NCI-H187 treated with DMSO at 0.1 percent for 48 hours (cell line): ENCODE measurements at places on chromosomes 7 and 10.
A peak's percentile ranks its signal among the peaks of the same experiment; 100 is the strongest.

DNA sequence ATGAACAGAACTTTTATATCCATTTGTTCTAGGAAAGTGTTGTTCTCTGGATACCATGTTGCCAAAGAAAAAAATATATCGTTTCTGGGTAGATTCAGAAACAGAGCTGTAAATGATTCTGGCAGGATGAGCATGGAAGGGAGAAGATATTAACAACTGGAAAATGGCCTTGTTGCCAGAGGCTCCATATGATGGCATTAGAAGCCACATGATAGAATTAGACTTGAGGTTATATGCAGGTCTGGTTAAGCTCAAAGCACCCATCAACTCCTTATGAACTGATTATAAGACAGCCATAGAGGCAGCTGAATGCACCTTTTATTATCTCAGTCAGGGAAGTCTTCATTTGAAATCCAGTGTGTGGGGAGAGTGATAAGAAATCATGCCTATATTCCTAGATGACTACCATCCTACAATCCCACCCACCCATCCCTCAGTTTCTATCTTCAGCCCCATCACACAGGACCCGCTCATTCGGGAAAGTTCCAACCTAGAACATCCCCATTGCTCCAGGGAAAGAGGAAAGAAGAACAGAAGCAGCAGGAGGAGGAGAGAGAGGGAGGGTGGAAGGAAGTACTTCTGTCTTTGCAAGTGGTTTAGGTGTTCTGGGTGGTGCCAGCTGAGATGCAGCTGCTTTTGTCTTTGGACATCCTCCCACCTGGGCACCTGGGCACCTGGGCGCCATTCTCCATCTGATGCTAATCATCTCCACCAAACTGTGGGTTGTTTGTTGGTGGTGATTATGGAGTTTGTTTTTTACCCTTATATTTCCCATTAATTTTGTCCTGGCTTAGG is 25.5 kb upstream of the TRIL start:
- DNase-seq = no peak

GRCh38 chr10:124955243-124955642 is 13.3 kb downstream of the ZRANB1 start:
- no peak for DNase-seq

GRCh38 chr10:123145542-123146012 is 2.4 kb upstream of the HMX2 start:
- no peak for DNase-seq

GRCh38 chr7:44114586-44115310 is 8.6 kb downstream of the POLD2 start:
- DNase-seq = no peak

- DNase-seq = no peak
These were observed 457.9 kb upstream of the TPK1 start for GRCh38 chr7:145293754-145294153.

DNA sequence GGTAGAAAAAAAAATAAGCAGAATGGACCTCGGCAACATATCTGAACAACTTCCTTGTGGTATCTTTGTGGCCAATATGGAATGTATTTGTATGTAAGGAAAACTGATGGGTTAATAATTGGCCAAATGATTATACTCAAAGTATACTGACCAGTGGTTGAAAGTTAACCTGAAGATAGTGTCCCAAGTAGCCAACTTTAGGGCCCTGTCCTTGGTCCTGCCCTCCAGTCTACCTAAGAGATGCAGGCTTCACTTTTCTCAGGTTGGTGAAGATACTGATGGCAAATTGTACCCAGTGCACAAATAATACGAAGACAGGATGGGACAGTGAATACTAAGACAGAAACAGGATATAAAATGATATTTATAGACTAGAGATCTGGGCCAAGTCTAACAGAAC is 109.2 kb downstream of the SORCS3 start:
- DNase-seq = no peak

DNA sequence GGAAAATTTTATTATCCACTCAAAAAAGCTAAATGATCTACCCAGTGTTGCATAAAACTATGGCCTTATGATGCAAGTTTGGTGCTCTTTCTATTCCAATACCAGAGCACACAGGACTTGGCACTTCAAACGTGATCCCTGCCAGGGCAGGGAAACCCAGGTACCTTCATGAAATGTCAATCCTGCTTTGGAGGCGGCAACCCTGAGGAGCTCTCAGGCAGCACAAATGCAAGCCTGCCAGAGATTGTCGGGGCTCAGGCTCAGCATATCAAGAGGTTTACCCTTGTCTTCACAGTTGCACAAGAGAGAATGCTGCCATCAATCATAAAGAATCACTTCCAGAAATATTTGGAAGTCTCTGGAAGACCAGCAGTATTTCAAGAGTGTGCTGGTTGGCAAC is 151.5 kb downstream of the GLI3 start:
- DNase-seq = no peak

DNA sequence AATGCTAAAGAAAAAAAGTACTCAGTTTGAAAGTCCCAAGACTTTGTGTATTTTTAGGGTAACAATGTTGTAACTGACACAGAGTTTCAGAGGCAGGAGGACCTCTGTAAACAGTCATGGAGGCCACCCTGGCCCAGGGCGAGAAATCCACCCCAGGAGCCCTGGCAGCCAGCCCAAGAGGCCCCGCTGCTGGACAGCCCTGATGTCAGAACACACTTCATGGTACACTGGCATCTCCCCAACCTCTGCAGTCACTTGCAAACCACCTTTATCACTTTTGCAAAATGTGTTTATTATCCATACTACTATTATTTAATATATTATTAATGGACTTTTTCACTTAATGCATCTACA is 30.2 kb downstream of the C10orf143 start:
- no peak for DNase-seq

GRCh38 chr10:96978621-96979154 is 146.6 kb downstream of the LCOR start:
- no peak for DNase-seq

DNA sequence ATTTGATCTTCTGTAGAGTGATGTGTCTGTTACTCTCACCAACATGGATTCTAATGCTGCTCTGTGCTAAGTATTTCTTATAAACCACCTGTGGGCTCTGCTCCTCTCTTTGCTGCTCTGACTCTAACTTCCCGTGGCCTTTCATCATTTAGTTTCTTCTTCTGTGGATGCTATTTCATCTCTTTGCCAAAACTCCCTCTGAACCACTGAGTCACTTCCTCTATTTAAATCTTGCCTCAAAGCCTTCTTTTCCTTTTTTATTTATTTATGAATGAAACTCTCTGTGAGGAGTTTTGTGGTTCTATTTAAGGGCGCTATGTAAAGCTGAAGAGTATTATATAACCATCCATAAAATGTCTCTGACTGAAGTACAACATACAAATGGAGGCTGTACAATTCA is 538.5 kb downstream of the SUGCT start:
- DNase-seq = no peak

- DNase-seq = no peak
These were observed 4.4 kb downstream of the BAG3 start for GRCh38 chr10:119655566-119656001.

GRCh38 chr7:127819975-127820731 is 168.2 kb downstream of the SND1 start:
- no peak for DNase-seq

GRCh38 chr7:76234931-76235441 is 33.3 kb downstream of the SRRM3 start:
- DNase-seq = peak; percentile 46

GRCh38 chr7:17462131-17462631 is 163.7 kb downstream of the AHR start:
- no peak for DNase-seq

- no peak for DNase-seq
These were observed 28.2 kb downstream of the SKIDA1 start for GRCh38 chr10:21497177-21497807.
